NCI-H1092 treated with DMSO at 0.1 percent for 48 hours (cell line): ENCODE measurements at places on chromosomes 7 and 10.

- no peak for DNase-seq
Measured at GRCh38 chr10:71398976-71399375, 2.3 kb downstream of the CDH23 start.

- DNase-seq: peak; percentile 29
Measured at GRCh38 chr10:86711513-86712316, 43.4 kb downstream of the LDB3 start.

DNA sequence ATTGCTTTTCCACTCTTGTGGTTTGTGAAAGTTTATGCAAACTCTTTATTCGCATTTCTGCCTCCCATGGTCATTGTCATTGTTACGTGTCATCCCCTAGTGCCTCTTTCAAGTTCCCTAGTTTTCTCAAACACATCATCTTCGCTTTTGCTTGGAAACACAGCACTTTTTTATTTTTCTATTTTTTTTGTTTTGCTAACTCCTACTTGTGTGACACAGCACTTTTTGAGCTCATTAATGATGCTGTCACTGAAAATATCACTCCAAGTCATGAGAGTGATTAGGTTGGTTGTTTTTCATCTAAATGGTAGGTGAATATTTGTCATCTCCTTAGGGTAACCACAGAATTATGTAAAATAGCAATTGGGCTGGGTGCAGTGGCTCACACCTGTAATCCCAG is 8.5 kb upstream of the STX1A start:
- no peak for DNase-seq

- no peak for DNase-seq
Measured at GRCh38 chr7:50539725-50540124, 25.5 kb downstream of the DDC start.

DNA sequence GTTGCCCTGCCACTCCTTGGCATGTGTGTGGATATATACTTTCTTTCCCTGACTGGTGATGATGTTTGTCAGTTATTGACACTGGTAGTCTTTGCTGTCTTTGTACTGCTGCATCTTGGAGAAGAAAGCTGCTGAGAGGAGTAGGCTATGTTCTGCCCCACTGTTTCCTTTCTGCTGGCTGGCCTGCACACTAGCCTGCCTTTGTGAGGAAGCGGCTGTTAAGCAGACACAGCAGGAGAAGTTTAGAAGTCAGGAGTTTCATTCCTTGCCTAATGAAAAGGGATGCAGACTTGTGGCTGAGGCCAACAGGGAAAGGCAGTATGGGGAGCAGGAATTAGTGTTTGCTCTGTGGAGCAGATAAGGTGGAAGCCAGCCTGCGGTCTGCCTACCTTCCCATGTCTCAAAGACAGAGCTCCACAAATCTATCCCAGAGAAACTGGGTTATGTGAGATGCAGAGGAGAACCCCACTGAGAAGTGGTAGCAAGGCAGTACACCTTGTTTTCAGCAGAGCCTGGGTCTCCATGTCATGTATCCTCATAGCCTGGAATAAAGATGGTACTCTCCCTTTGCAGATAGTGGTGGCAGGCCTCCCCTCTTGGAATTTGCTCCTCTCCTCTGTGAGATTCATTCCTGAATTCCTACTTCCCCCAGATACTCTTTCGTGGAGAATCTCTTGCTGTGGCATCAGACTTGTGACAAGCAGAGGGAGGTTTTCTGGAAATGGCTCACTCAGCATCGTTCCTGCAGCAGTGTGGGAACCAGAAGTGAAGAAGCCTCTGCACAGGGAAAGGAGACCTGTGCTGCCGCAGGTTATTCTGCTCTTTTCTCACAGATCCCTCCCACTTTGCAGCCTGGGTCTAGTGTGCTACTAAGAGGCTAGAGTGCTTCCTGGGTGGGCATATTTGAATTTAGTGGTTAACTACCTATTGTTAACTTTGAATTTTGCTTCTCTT is 130.2 kb downstream of the LRRC4 start:
- DNase-seq: no peak

- DNase-seq: peak; percentile 17
Measured at GRCh38 chr7:113289140-113289740, 170.9 kb upstream of the SMIM30 start.

DNA sequence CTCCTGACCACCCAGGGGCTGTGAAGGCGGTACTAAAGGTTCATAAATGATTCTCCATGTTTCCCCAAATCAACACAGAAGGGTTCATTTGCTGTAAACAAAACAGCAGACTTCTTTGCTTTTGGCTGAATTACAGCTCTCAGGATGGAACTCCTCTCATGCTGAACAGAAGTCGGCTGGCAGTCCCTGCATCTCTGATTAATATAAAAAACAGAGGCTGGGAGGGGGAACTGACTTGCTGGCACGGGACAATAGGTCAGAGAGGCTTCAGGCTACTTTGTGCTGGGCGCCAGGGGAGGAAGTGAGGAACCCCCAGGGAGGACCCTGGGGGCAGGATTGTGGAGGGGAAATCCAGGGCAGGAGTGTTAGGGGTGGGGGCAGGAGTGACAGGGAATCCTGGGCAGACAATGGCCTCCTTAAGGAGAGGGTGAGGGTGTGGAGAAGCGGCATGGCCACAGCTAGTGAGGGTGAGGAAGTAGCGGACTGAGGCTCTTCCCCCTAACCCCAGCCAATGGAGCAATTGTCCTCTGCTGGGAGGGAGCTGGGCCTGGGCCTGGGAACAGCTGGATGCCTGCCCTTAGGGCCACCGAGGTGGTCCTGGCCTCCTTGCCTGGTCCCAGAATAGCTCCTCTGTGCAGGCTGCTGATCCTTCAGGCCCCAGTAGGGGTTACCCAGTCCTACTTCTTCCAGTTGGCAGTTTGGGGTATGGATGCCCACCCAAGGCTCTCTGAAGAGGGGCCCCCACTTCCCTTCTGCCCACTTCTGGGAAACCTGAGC is 9.2 kb upstream of the SFRP5 start:
- DNase-seq: no peak

DNA sequence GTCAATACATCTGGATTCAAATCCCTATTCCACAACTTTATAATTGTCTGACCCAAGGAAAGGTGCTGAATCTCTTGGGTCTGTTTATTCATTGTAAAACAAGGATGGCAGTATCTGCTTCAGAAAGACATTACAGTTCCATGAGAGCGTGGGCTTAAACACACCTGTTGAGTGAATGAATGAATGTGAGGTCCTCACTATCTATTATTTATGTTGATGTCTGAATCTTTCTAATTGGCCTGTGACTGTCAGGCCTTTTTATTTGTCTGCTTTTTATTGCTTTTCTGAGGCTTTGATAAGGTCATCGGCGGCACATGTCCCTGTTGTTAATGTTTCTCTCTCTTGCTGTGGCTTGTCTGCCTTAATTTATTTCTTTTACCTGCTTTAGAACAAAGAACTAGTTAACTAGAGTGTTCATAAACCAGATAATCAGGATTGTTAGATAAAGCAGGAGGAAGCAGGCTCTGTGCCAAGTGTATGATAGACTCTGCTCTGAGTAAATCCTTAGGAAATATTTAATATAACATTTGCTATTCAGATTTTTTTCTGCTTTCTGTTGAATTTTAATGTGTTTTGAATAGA is 42.3 kb upstream of the CYCS start:
- peak; percentile 31 for DNase-seq

GRCh38 chr10:91689731-91690168 is 56.9 kb upstream of the PPP1R3C start:
- DNase-seq: no peak

GRCh38 chr7:1567896-1568510 is 1.8 kb downstream of the PSMG3 start:
- no peak for DNase-seq

DNA sequence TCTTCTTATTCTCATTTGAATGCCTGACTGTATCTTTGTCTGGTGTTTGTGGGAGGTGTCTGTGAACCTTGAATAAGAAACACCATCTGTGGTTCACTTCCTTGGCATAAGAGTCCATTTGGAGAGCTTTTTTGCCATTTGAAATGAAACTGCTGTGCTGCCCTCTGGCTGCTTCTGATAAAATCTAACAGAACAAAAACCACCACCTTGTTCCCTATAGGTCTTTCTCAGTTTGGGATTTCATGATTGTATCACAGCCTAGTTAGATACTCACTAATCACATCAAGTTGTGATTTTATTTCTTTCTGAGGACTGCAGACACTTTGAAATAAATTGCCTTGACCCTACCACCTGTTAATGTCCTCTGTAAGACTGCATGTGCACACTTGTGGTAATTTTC is 102.7 kb upstream of the FAM13C start:
- no peak for DNase-seq

GRCh38 chr7:154504918-154505317 is 452.7 kb downstream of the DPP6 start:
- no peak for DNase-seq

DNA sequence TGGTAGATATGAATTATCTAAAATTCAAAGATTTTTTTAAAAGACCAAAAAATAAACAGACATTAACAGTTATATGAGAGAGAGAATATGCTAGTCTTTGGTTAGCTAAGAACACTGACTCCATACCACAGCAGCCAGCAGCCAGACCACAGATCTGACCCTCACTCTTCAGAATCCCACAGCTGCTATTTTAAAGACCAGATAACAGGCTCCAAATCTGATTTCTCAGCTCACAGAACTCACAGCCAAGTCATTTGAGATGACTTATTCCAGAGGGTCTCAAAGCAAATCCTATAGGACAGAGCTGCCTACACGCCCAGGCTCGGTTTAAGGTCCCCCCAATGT is 20.4 kb downstream of the NUDCD3 start:
- no peak for DNase-seq

GRCh38 chr7:20064974-20065862 is 152.0 kb downstream of the MACC1 start:
- DNase-seq: no peak

- DNase-seq: no peak
Measured at GRCh38 chr7:98034081-98035035, 44.4 kb upstream of the OCM2 start.

- no peak for DNase-seq
Measured at GRCh38 chr7:4000139-4000538, 682.0 kb upstream of the FOXK1 start.

- no peak for DNase-seq
Measured at GRCh38 chr10:4617589-4617988, 208.4 kb upstream of the AKR1E2 start.

- no peak for DNase-seq
Measured at GRCh38 chr7:36264123-36264801, 111.2 kb downstream of the EEPD1 start.

- no peak for DNase-seq
Measured at GRCh38 chr7:150891740-150892139, 39.4 kb downstream of the AOC1 start.

DNA sequence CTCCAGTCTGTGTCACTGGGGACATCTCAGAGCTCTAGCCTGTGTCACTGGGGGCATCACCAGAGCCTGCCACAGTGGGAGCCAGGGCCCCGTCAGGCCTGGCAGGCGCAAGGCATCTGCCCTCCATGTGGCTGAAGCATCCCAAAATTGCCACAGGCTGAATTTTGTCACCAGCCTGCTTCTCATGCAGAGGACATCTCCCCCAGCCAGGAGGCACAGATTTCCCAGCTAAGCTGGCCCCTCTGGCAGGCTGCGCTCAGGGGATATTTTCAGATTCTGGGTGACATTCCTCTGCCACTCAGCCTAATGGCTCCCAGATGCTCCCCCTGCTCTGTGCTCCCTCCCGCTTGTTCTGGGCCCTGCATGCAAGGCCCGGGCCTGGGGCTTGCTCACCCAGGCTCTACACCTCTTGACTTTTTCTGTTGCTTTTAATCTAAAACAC is 64.6 kb downstream of the COL13A1 start:
- no peak for DNase-seq

- no peak for DNase-seq
Measured at GRCh38 chr7:68043546-68043945, 1046.9 kb downstream of the TYW1 start.

DNA sequence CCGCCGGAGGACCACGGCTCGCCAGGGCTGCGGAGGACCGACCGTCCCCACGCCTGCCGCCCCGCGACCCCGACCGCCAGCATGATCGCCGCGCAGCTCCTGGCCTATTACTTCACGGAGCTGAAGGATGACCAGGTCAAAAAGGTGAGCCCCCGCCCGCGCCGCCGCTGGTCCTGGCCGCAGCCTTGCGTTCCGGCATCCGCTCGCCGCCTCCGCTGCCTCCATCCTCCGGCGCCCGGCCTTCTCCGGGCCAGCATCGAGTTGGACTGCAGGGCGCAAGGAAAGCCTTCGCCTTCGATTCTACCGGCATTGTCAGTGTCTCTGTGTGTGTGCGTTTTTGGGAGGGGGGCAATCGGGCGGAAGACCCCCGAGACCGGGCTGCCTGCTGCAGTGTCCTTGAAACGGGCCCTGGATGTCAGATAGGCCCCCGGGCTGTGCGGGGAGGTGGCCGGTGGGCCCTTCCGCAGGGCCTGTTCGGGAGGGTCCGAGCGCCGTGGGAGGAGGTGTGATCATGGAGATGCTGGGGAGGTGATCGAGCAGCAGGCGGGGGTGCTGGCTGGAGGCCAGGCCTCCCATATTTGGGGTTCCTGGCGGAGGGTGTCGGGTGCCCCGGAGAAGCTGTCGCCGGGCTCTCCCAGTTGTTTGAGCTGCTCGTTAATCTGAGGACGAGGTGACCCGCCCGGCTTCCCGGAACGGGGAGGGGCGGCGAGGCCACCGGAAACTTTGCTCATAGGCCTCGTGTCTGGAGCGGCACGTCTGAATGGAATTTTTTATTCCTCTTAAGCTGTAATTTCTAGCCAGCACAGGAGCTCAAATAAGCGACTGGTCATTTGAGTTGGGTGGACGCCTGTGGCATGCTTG is 40.8 kb downstream of the HK1 start:
- no peak for DNase-seq

DNA sequence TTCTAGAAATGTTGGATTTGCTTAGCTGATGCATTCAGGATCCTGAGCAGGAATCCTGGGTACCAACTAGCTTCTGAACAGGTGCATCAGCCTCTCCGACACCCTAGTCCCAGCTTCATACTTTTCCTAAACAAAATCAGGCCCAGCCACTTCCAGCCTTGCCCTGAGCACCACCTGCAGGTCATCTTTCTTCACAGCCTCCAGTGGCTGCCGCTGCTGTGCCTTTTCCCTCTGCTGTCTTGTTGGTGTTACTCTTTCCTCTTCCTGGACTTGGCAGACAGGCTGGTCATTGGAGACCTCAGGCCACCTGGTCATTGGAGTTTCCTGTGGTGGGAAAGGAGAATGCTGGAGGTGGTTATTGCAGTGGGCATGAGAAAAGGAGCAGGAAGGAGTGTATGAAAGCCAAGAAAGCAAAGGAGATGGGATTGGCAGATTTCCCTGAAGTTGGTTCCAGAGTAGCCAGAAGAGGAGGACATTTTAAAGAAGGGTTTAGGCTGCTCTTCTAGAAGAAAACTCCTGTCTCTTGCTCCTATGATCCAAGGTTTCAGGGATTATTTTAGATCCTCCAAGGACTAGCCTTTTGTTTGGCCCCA is 48.2 kb upstream of the NFKB2 start:
- no peak for DNase-seq

- DNase-seq: no peak
Measured at GRCh38 chr10:17033529-17034260, 95.9 kb downstream of the CUBN start.
